ENCODE measurements at places on chromosomes 12 and 14.

DNA sequence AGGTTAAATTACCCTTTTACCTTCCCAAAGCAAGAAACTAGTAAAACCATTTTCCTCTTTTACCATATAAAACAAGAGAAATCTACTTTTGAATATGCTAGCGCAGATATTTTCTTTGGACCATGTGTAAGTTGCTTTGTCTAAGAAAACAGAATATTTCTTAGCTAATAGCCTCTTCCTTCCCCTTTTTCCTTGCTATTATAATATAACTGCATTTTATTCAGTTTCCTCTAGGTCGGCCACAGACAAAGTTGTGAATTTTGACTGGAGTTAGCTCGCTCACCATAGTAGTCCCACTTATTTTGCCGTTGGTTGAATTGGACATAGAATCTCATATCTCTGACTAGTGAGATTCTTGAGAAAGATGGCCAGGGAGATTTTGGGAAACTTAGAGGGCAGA is 115.6 kb downstream of the PLEKHA5 start:
- DNase-seq = no peak

GRCh38 chr12:52238207-52238840 is 5.3 kb downstream of the KRT7 start:
- DNase-seq = no peak

DNA sequence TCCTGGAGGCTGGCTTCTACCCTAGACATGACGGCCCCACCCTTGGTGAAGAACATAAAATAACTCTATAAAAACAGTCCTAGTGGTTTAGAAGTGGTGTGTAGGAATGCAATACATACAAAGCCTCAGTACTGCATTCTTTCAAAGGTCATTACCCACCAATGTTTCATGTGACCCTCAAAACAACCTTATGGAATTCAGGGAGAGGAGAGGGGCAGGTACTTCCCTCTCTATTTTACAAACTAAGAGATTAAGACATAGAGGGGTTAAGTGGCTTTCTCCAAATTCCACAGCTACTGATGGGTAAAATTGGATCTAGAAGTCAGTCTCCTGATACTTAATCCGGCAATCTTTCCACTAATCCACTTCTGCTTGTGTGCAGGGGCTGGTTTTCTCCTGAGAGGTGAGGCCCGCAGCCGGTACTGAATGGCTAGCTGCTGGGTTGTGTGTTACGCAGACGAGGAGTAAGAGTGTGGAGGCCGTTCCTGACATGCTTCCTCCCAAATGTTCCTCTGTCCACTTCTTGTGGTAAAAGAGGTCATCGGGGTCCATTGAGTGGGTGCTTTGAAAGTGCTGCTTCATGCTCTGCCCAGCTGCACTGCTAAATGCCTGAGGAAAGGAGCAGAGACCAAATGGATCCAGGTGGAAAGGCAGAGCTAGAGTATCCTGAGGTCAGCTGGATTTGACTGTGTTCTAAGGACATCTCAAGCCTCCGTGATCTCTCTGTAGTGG is 16.2 kb downstream of the SLC7A8 start:
- DNase-seq = no peak

- DNase-seq = no peak
Measured at GRCh38 chr12:52156757-52157565, 34.9 kb downstream of the KRT80 start.

GRCh38 chr12:132154341-132154761 is 10.1 kb downstream of the NOC4L start:
- no peak for DNase-seq

GRCh38 chr12:78696267-78696666 is 168.3 kb upstream of the SYT1 start:
- DNase-seq = no peak

- no peak for DNase-seq
Measured at GRCh38 chr12:5803532-5803931, 141.5 kb downstream of the ANO2 start.

- no peak for DNase-seq
Measured at GRCh38 chr14:74299061-74299545, 3.6 kb downstream of the ABCD4 start.

DNA sequence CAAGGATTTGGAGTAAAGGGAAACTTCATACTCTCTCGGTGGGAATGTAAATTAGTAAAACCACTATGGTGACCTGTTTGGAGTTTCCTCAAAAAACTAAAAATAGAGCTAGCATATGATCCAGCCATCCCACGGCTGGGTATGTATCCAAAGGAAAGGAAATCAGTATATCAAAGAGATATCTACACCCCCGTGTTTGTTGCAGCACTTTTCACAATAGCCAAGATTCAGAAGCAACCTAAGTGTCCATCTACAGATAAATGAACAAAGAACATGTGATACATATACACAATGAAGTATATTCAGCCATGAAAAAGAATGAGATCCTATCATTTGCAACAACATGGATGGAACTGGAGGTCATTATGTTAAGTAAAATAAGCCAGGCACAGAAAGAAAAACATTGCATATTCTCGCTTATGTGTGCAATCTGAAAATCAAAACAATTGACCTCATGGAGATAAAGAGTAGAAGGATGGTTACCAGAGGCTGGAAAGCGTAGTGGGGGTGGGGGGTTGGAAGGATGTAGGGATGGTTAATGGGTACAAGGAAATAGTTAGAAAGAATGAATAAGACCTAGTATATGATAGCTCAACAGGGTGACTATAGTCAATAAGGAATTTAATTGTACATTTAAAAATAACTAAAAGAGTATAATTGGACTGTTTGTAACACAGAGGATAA is 468.0 kb downstream of the BCAT1 start:
- DNase-seq = no peak

Measured in 8988T (cell line).